ENCODE measurements at places on chromosomes 12 and 14. TPM values are rescaled to one million over a fixed set of nuclear protein-coding genes. Genes with fewer than 3 reads are reported as not detected.

MMP17 gene
- 12.1 TPM for total RNA-seq

VDR gene
- 6.8 TPM for total RNA-seq

OR6C6 gene
- not detected for total RNA-seq

CBX5 gene
- 37.6 TPM for total RNA-seq

LALBA gene
- not detected for total RNA-seq

ZFHX2 gene
- 1.5 TPM for total RNA-seq

ASCL1 gene
- not detected for total RNA-seq

NOVA1 gene
- total RNA-seq = 11.0 TPM

RERGL gene
- total RNA-seq = 9.0 TPM

STRAP gene
- 55.5 TPM for total RNA-seq

HSPB8 gene
- total RNA-seq = 108 TPM

DLGAP5 gene
- not detected for total RNA-seq

CD9 gene
- total RNA-seq = 249 TPM

MANSC4 gene
- total RNA-seq = not detected

FLRT2 gene
- total RNA-seq = 20.1 TPM

KRT82 gene
- total RNA-seq = not detected

RTL1 gene
- not detected for total RNA-seq

KRT77 gene
- total RNA-seq = 0.41 TPM

RNASE3 gene
- not detected for total RNA-seq

P2RX2 gene
- total RNA-seq = not detected

FZD10 gene
- total RNA-seq = 0.68 TPM

KLRC2 gene
- total RNA-seq = not detected

DEPDC4 gene
- not detected for total RNA-seq

KRT79 gene
- not detected for total RNA-seq

PTPRB gene
- total RNA-seq = 39.0 TPM

MLH3 gene
- 30.2 TPM for total RNA-seq

GARIN6 gene
- not detected for total RNA-seq

TCL1B gene
- total RNA-seq = not detected

SLCO1A2 gene
- total RNA-seq = not detected

B4GALNT3 gene
- total RNA-seq = 16.8 TPM

CCDC60 gene
- not detected for total RNA-seq

GALNT4 gene
- 14.3 TPM for total RNA-seq

AGAP2 gene
- total RNA-seq = 3.5 TPM

TM7SF3 gene
- 128 TPM for total RNA-seq

ULK1 gene
- total RNA-seq = 40.6 TPM

RNASE2 gene
- total RNA-seq = 6.9 TPM

SLC10A1 gene
- not detected for total RNA-seq

SAMD15 gene
- total RNA-seq = not detected

CD4 gene
- 22.3 TPM for total RNA-seq

SERPINA4 gene
- total RNA-seq = not detected

REC8 gene
- 23.6 TPM for total RNA-seq

RNASE4 gene
- 45.6 TPM for total RNA-seq

NFATC4 gene
- 62.0 TPM for total RNA-seq

YY1 gene
- 52.3 TPM for total RNA-seq

RBMS2 gene
- total RNA-seq = 40.2 TPM

BATF gene
- total RNA-seq = 9.5 TPM

LPAR5 gene
- total RNA-seq = 6.8 TPM

CACNA1C gene
- total RNA-seq = 70.0 TPM

SIX6 gene
- not detected for total RNA-seq

ABHD12B gene
- total RNA-seq = not detected

TAS2R19 gene
- 8.3 TPM for total RNA-seq

NPFF gene
- total RNA-seq = 9.1 TPM

BIN2 gene
- total RNA-seq = 4.6 TPM

CD27 gene
- 1.6 TPM for total RNA-seq

MAP3K9 gene
- 0.63 TPM for total RNA-seq

ISM2 gene
- not detected for total RNA-seq

DPPA3 gene
- total RNA-seq = not detected

SMAGP gene
- total RNA-seq = 7.8 TPM

DIO3 gene
- total RNA-seq = 0.41 TPM

Data from thoracic aorta (tissue), 2 donors.